ENCODE measurements at places on chromosomes 13 and 19. TPM values are rescaled to one million over a fixed set of nuclear protein-coding genes. Genes with fewer than 3 reads are reported as not detected.

The ANKLE1 gene
- 0.73 TPM for total RNA-seq

The THAP8 gene
- 6.0 TPM for total RNA-seq

The TEKTIP1 gene
- not detected for total RNA-seq

The CAMSAP3 gene
- total RNA-seq = not detected

The SHISA7 gene
- not detected for total RNA-seq

The LHB gene
- total RNA-seq = not detected

The MCF2L gene
- total RNA-seq = 3.3 TPM

The GNA15 gene
- total RNA-seq = not detected

The ANKRD27 gene
- 28.6 TPM for total RNA-seq

The FCAR gene
- not detected for total RNA-seq

The CEACAM7 gene
- total RNA-seq = not detected

The FGF22 gene
- not detected for total RNA-seq

The SHANK1 gene
- 0.13 TPM for total RNA-seq

The PEAK3 gene
- total RNA-seq = not detected

The GDF15 gene
- 412 TPM for total RNA-seq

The FBXL3 gene
- 39.6 TPM for total RNA-seq

The TTC9B gene
- total RNA-seq = not detected

The KIRREL2 gene
- total RNA-seq = not detected

The KLK1 gene
- not detected for total RNA-seq

The TMEM272 gene
- not detected for total RNA-seq

The CGB3 gene
- not detected for total RNA-seq

The ICAM4 gene
- total RNA-seq = 0.40 TPM

The RAB20 gene
- total RNA-seq = 9.1 TPM

The NRTN gene
- not detected for total RNA-seq

The ATP4A gene
- total RNA-seq = not detected

The MISP3 gene
- 0.05 TPM for total RNA-seq

The OR4F17 gene
- total RNA-seq = not detected

The ZNF729 gene
- total RNA-seq = not detected
